Stimulated activated naive B cell treated with anti-CD40 and anti-IgM and Interleukin-4, amounts not matched to agents 10 μg/mL and 1 μg/mL and 100 μg/mL, for 72 hours (primary cell): ENCODE measurements at places on chromosomes 16 and 17.

DNA sequence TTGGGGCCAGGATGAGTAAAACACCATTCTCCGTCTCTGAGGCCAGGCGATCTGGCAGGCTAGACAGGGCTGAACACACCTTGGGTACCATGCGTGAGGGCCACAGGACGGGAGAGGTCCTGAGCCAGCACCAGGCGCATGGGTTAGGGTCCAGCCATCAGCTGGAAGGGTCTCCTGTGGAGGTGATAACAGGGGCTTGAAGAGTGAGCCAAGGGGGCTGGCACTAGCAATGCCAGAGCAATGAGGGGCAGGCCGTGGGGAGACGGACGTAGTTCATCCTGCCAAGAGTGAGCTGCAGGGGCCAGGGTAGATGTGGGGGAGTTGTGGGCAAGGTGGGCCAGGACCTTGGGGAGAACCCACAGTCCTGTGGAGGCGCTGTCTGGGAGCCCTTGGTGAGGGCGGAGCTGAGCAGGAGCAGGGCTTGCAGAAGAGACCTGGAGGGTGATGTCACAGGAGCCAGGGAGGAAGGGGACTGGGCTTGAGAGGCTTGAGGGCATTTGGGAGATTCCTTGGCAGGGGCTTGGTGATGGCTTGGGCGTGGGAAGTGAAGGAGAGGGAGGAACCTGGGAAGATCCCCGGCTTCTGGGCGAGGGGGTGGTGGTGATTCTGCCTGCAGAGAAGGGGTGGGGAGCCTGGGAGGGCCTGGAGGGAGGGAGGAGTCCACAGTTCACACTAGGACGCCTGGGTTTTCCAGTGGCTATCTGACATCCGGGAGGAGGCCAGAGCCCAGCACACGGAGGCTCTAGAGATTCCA, 6.3 kb upstream of the NPTX1 start:
- no peak for DNase-seq

- DNase-seq: no peak
Measured at GRCh38 chr17:68294196-68294555, 2.9 kb downstream of the ARSG start.

GRCh38 chr16:68779891-68780290, 42.8 kb downstream of the CDH1 start:
- DNase-seq: no peak

DNA sequence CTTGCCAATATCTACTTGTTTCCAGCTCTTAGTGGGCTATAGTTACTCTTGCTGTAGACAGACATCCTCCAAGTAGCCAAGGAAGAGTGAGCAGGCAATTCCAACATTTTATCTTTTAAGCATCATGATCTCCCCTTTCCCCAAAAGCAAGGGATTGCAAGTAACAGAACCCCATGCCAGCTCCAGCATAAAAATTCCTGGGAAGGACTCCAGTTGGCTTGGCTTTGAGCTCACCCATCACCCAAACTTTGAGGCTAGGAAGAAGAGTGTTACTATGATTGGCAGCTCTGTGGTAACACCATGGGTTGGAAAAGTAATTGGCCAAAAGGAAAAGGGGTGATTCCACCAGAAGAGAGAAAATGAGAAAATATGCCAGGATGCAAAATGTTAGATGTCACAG, 1086.4 kb upstream of the RBFOX1 start:
- no peak for DNase-seq

- DNase-seq: no peak
Measured at GRCh38 chr17:42784409-42784808, 4.0 kb downstream of the WNK4 start.

DNA sequence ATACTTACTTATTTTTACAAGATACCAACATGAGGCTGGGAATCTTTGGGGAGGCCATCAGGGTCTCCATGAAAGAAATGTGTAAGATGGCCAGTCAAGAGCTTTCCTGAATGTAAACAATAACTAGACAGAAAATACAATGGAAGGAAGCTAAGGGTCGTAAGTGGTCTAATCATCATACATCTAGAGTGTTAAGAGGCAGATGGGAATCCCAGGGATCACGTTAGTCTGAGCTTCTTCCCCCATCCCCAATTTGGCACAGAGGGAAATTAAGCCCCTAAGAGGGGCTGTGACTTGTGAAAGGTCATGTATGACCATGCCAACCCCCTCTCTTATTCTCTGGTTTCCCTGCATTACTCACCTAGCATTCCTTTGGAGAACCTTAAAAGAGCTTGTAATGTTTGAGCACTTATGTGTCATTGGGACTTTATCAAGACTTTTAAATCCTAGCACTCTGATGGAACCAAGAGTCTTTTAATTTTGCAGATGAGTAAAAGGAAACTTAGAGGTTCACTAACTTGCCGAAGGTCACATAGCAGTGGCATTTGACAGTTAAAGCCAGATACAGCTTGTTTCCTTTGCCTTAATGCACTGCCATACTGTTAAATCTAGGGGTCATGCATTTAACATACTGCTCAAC, 46.1 kb downstream of the DCUN1D3 start:
- DNase-seq: no peak

DNA sequence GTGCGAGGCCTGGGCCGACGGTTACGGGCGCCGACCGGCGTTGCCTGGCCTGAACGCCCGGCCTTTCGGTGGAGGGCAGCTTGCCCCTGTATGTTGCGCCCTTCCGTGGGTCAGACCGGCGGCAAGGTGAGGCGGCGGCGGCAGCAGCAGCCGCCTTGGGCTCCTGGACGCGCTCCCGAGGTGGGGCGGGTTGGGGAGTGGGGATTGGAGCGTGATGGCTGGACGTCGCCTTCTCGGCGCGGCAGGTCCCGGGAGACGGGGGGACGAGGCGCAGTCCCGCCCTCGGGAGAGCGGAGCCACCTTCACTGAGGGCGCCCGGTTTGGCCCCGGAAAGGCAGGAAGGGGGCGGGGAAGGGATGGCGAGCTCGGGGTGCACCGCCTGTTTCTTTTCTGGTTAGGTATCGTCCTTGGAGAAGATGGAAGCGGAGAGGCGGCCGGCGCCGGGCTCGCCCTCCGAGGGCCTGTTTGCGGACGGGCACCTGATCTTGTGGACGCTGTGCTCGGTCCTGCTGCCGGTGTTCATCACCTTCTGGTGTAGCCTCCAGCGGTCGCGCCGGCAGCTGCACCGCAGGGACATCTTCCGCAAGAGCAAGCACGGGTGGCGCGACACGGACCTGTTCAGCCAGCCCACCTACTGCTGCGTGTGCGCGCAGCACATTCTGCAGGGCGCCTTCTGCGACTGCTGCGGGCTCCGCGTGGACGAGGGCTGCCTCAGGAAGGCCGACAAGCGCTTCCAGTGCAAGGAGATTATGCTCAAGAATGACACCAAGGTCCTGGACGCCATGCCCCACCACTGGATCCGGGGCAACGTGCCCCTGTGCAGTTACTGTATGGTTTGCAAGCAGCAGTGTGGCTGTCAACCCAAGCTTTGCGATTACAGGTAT, 671 bp downstream of the DGKE start:
- DNase-seq: peak; percentile 54

GRCh38 chr17:67515490-67516083, 138.5 kb downstream of the PITPNC1 start:
- no peak for DNase-seq

- DNase-seq: peak; percentile 34
Measured at GRCh38 chr17:82497483-82498405, 21.8 kb upstream of the FOXK2 start.

- no peak for DNase-seq
Measured at GRCh38 chr17:49435671-49436029, 21.0 kb upstream of the PHB1 start.

GRCh38 chr16:24540602-24541210, 1.3 kb downstream of the RBBP6 start:
- no peak for DNase-seq

GRCh38 chr16:29844575-29845331, 18.3 kb downstream of the CDIPT start:
- no peak for DNase-seq

- no peak for DNase-seq
Measured at GRCh38 chr17:65345261-65346005, 208.3 kb downstream of the RGS9 start.

GRCh38 chr17:81200695-81201580, 21.8 kb downstream of the CEP131 start:
- DNase-seq: no peak

DNA sequence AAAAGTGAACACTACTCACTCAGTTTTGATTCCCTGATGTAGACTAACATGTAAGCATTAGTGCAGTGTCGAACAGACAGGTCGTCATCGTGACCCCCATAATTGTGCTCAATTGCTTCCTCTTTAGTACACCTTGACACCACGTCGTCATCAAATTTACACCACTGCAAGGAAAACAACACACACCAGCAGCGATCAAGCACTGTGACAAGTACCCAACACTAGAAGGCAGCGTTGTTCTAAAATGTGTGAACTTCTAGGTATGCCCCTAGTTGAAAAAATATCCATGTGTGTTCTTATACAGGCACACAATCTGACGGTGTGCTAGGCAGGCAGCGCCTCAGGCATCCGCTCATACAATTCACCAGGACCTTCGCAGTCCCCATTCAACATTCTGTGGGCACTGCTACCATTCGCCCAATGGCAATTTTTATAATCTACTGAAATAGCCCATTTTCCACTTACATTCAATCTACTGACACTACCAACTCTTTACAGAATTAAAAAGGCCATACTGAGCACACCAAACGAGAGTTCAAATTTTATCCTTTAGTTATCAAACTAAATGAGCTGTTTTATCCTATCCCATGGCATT, 23.1 kb downstream of the LITAFD start:
- DNase-seq: no peak

- no peak for DNase-seq
Measured at GRCh38 chr16:722835-723633, 2.1 kb downstream of the ANTKMT start.

DNA sequence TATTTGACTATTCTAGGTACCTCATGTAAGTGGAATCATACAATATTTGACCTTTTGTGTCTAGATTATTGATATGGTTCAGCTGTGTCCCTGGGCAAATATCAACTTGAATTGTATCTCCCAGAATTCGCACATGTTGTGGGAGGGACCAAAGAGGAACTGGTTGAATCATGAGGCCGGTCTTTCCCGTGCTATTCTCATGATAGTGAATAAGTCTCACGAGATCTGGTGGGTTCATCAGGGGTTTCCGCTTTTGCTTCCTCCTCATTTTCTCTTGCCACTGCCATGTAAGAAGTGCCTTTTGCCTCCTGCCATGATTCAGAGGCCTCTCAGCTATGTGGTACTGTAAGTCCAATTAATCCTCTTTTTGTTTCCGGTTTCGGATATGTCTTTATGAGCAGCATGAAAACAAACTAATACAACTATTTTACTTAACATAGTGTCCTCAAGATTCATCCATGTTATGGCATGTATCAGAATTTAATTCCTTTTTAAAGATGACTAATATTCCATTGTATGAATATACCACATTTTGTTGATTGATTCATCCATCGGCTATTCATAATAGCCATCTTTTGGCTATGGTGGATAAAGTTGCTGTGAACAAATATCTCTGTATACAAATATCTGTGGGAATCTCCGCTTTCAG, 129.1 kb downstream of the FTO start:
- no peak for DNase-seq

GRCh38 chr17:45325810-45326209, 9.0 kb upstream of the MAP3K14 start:
- DNase-seq: no peak

DNA sequence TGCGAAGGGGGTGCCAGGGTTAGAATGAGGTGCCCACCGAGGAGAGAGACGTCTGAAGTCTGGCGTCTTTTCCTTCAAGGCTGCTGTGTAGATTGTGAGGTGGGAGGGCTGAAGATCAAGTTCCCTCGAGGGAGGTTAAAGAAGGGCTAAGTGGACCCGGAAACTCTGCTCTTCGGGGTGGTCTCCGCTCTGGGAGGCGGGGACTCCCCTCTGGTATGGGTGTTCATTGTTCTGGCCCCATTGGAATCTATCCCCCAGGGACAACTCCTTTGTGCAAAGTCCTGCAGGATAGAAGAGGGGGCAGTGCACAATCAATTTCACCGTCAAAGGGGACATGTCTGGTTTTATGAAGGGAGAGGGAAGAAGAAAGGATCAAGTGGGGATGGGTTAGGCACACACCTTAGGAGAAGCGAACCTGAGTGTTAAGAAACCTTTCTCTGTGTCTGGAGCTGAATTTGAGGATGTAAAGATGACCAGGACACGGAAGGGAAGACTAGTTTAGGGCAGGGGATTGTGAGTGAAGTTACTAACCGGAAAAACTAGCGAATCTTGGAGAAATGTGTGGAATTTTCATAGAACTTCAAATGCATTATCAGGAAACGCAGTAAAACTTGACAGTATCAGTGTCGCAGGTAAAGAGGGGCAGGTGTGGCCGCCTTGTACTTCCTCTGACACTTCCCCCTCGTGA, 809 bp upstream of the RAB34 start:
- no peak for DNase-seq

DNA sequence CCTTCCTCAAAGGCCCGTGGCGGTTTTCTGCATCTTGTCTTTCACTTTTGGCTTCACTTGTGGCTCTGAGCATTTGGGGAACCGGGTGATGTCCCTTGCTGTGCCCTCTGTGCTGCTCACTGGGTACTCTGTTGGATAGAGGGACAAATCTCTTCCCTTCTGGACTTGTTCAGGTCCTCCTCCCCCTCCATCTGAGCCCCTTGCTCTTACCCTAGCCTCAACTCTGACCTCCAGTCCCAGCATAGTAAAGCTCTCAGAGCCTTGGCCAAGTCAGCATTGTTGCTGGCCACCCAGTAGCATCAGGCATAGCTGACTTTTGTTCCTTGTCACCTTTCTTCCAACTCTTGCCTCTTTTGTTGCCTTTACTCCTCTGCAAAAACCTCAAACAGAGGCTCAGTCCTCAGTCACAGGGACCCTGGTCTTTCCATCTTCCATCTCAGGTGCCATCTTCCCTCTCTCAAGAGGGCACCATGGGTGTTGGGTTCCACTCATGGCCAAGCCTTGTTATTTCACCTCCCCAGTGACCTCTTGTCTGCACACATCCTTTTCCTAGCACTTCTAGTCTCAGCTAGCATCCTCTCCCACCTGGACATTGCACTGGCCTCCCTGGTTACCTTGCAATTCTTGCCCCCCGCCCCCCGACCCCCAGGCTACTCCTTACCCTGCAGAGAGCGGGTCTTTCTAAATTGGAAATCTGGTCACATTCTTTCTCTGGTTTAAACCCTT, 393 bp upstream of the PSMB10 start:
- DNase-seq: peak; percentile 82

DNA sequence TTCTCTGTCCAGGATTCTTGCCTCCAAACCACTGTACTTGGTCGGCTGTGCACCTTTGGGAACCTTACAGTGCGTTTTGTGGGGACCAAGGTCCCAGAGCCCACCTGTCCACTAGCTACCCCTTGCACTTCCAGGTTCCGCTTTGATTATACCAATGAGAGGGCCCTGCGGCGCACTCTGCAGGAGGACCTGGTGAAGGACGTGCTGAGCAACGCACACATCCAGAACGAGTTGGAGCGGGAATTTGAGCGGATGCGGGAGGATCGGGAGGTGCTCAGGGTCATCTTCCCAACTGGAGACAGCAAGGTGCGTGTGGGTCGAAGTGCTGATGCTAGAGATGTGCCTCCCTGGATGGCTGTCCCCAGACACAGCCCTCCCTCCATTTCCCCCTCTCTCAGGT, 18.8 kb downstream of the POLR2A start:
- DNase-seq: no peak
